ENCODE measurements at places on chromosomes 5 and 9. TPM values are rescaled to one million over a fixed set of nuclear protein-coding genes. Genes with fewer than 3 reads are reported as not detected.

- no peak for DNase-seq
These were observed 88.4 kb upstream of the SH3PXD2B start for GRCh38 chr5:172542651-172543131.

DNA sequence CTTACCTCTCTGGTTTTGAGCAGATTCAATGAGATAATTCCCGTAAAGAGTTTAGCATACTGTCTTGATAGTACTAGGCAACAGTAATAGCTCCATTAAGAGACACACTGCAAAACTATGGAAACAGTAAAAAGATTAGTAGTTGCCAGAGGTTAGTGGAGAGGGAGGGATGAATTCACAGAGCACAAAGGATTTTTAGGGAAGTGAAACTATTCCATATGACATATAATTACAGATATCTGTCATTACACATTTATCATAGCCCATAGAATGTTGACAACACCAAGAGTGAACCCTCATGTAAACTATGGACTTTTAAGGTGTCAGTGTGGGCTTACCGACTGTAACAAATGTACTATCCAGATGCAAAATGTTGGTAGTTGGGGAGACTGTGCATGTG, 176.4 kb upstream of the PLCXD3 start:
- no peak for DNase-seq

GRCh38 chr5:36619012-36619635, 12.7 kb downstream of the SLC1A3 start:
- DNase-seq: no peak

DNA sequence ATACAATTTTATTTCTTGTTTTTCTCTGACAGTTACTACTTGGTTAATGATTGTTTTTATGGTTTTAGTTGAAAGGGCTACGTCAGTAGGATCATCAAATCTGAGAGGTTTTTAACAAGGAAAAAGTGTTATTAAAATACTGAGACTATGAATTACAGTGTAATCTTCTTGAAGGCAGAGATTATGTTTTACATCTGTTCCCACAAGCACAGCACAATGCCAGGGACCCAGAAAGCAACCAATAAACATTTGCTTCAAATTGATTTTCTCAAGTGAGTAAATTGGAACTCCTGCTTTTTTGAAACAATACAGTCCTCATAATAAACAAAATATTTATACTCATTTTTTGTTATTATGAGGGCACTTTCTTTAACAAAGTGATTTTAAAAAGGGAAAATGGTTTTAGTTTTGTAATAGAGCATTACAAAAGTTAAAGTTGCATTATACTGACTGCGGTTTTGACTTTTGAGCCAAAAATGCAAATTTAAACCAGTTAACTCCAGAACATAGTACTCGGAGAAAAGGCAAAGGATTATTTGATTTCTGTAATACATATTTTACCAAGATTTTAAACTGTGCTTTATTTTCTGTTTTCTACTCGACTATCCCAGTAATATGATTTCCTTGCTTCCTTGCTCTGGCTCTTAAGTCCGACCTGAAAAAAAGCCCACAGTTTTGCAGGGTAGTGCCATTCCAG, 176.9 kb downstream of the GDNF start:
- no peak for DNase-seq

DNA sequence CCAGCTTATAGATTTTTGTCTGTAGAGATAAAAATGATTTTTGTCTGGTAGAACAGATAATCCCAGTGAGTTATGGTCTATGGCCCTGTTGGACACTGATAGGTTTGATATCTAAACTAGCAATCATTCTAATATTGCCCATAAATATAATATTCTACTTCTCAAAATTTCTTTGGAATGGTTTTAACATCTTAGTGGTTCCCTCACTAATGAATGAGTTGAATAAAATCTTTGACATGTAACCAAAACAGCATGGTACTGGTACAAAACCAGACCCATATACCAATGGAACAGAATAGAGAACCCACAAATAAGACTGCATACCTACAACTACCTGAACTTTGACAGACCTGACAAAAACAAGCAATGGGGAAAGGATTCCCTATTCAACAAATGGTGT, 219.7 kb downstream of the SEC61B start:
- no peak for DNase-seq

- DNase-seq: no peak
These were observed 513.0 kb upstream of the ADAMTS16 start for GRCh38 chr5:4627131-4627530.

GRCh38 chr5:34455098-34455497, 201.0 kb upstream of the RAI14 start:
- DNase-seq: no peak

DNA sequence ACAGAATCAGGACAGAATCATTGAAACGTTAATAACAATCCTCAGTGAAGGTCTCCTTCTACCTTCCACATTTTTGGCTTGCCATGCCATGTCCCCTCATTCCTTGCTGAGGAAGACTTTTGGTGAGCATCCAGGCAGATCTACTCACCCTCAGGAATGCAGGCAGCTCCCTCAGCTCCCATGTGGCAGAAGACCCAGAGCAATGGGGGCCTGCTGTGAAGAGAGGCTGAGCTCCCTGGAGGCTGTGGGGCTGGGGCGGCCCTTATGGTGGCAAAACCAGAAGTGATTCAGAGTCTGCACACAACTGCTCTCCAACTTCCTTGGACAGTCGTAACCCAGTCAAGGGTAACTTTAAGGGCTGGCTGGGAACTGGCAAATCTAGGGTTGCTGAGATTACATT, 247.2 kb upstream of the EFNA5 start:
- no peak for DNase-seq

DNA sequence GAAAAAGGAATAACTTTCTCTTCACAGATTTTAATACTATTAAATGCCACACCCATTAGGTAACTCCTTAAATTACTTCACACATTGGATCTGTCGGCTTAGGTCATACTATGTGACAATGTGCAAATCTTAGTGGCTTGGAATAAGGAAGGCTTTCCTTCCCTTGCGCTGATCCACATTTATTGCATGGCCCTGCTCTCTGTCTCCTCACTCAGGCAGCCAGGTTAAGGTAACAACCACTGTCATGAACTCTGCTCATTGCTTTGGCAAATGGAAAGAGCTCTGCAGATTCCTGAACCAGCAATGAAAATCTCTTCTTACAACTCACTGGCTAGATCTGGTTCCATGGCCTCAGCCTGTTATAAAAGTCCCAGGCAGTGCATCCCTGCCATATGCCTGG, 121.9 kb upstream of the NFIB start:
- DNase-seq: no peak

- no peak for DNase-seq
These were observed 157.0 kb upstream of the TRPC7 start for GRCh38 chr5:136522217-136522956.

GRCh38 chr9:7762600-7762999, 37.0 kb downstream of the DMAC1 start:
- no peak for DNase-seq

DNA sequence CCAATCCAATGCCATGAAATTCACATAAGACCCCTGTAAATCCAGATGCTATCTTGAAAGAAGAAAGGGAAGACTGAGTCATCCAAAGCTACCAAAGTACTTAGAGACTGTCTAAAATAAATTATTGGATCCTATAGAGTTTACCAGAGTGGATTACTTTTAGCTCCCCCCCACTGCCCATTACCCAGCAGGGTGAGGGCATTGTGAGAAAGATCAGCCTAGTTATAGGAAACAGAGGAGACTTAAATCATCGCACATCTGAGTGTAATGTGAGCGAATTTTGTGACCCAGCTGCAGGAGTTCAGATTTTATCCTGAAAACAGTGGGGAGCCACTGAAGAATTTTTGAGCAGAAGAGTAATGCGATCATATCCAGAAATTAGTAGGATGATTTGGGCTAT, 1.6 kb upstream of the ENHO start:
- DNase-seq: no peak

- DNase-seq: no peak
These were observed 55.0 kb downstream of the HAPLN1 start for GRCh38 chr5:83665631-83666030.

- DNase-seq: no peak
These were observed 387.9 kb upstream of the MEF2C start for GRCh38 chr5:89270901-89271300.

DNA sequence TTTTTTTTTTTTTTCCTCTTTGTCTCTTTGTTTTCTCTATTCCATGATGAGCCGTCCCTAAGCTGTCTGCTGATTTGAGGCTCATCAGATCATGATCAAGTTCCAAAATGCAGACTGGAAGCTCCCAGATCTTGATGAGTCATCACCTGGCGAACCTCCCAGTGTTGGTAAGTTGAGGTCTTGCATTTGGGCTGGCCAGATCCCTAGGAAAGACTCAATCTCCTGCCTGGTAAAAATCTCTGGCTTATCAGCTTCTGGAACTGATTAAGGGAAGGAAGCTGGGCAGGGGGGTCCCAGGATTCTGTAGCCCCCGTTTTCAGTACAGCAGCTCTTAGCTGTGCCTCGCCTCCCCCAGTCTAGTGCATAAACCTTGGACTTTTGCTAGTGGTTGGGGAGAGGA, 69.0 kb downstream of the TSPAN17 start:
- DNase-seq: no peak

- DNase-seq: no peak
These were observed 349.8 kb upstream of the DAB2 start for GRCh38 chr5:39774605-39775004.

DNA sequence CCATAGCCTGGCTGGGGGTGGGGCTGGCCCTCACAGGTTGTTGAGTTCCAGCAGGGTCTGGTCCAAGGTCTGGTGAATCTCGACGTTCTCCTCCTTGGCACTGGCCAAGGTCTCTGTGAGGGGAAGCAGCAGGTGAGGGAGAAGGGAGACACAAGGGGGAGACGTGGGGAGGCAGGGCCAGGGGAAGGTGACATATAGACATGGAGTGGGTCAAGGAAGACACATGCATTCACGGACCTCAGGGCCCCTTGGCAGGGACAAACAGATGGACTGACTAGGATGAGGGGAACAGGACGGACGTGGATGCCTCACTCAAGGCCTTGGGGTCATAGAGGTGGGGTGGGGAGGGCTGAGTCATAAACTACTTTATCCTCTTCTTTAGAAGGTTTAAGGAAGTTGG, 7.7 kb downstream of the TPM2 start:
- no peak for DNase-seq

DNA sequence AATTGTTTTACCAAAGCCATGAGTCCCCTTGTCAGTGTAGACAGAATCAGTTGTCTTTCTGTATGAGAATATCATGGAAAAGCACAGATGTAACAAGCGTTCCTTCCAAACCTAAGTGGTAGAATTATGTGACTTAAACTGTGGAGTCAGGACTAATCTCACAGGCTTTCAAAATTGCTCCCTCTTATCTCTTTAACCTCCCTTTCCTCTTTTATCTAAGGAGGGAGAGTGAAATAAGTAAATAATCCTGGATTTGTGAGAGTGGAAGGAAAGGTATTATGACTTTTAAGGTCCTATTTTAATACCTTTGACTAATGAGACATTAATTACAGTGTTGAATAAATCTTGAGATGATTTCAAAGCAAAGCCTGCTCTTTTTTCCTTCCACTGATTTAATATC, 52.4 kb upstream of the LIFR start:
- DNase-seq: no peak

DNA sequence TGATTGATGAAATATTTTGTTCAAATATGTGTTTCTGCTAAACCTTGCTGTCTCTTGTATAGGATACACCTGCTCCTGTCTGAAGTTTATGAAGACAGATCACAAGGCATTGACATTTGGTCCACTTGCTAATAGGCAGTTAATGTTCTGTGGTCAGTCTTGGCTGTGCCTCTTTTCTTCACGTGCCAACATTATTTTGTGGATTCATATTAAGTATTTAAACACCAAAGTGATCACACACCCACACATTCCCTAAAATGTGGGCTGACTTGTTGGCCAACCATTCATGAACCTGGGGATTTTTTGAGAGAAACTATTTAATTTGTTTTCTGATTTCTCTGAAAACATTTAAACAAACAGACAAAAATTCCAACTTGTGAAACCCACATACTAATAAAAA, 33.7 kb downstream of the ZNF462 start:
- no peak for DNase-seq

GRCh38 chr9:84701801-84702200, 32.3 kb downstream of the NTRK2 start:
- DNase-seq: no peak

- DNase-seq: no peak
These were observed 294.0 kb downstream of the SEC61B start for GRCh38 chr9:99515895-99516656.

GRCh38 chr5:54361691-54362411, 51.5 kb upstream of the ARL15 start:
- peak; percentile 56 for DNase-seq

- DNase-seq: no peak
These were observed 170.3 kb upstream of the PUM3 start for GRCh38 chr9:3014178-3014577.

- DNase-seq: no peak
These were observed 24.7 kb downstream of the DAP start for GRCh38 chr5:10736354-10736753.

GRCh38 chr5:137696481-137696880, 39.4 kb downstream of the KLHL3 start:
- DNase-seq: no peak

The NUTM2G gene
- 1.6 TPM for polyA plus RNA-seq

The ARL14EPL gene
- polyA plus RNA-seq: 0.10 TPM

The OBP2B gene
- polyA plus RNA-seq: not detected

The STC2 gene
- 5.3 TPM for polyA plus RNA-seq

The GLDC gene
- polyA plus RNA-seq: 1.3 TPM

The STPG3 gene
- polyA plus RNA-seq: not detected

The CER1 gene
- not detected for polyA plus RNA-seq

The GARIN3 gene
- polyA plus RNA-seq: not detected

The CEP72 gene
- polyA plus RNA-seq: 3.6 TPM

The LCN9 gene
- not detected for polyA plus RNA-seq

All from hindlimb muscle (tissue), 1 donor.